ENCODE measurements at places on chromosomes 1 and 21.
A peak's percentile ranks its signal among the peaks of the same experiment; 100 is the strongest.

DNA sequence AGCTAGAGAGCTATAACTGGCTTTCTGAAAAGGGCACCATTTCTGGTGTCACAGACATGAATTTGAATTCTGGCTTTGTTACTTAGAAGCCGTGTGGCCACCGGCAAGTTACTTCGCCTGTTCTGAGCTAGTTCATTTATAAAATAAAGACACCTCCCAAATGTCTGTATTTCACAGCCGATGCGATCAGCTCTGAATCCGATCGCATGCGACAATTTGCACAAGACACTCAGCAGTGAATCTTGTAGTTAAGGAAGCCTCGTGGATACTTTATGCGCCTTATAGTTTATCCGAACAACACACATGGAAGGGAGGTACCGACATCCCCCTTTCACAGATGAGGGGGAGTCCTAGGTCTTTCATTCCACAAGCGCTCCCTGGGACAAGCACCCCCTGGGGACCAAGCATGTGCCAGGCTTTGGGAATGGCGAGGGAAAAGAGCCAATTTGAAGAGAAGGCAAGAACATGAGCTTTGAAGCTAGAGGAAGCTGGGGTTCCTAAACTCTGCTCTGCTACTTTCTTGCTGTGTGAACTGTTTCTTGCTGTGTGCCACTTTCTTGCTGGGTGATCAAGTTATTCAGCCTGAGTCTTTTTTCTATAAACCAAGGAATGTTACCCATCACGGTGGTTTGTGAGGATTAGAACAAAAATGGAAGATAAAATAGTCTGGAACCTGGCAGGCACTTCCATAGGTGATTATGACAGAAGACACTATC is 3.9 kb downstream of the ID3 start:
- DNase-seq: no peak

- no peak for DNase-seq
Observed at GRCh38 chr1:93625582-93626327, 55.9 kb downstream of the BCAR3 start.

- DNase-seq: peak; percentile 19
Observed at GRCh38 chr1:42784946-42785693, at the start of gene TMEM269. TSS of gene TMEM269 (plus strand) at chr1:42784991. CDS start at chr1:42789894, 4,903 bp downstream.

GRCh38 chr1:20666146-20666545 is 5.0 kb upstream of the DDOST start:
- DNase-seq: no peak

All from stimulated activated CD8-positive, alpha-beta memory T cell treated with anti-CD3 and anti-CD28 coated beads, Interleukin-4, amount 100 ng/mL, for 24 hours (primary cell).